ENCODE measurements at places on chromosomes 4 and X.
A peak's percentile ranks its signal among the peaks of the same experiment; 100 is the strongest.

DNA sequence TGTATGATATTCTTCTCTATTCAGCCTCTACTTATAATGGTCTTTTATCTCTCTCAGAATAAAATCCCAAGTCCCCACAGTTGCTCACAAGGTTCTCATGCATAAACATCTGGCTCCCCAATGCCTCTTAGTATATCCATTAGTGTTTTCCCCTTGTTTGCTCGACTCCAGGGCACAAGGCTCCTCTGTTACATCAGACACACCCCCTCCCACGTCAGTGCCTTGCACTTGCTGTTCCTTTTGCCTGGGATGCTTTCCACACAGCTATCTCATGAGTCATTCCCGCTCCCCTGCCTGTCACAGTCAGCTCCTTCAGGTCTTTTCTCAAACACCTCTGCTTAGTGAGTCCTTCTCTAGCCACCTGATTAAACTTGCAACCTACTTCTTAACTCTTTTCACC, 260.2 kb downstream of the IL1RAPL1 start:
- DNase-seq, result no peak

GRCh38 chrX:65706041-65706828, 38.8 kb downstream of the MSN start:
- peak; percentile 80 for DNase-seq

DNA sequence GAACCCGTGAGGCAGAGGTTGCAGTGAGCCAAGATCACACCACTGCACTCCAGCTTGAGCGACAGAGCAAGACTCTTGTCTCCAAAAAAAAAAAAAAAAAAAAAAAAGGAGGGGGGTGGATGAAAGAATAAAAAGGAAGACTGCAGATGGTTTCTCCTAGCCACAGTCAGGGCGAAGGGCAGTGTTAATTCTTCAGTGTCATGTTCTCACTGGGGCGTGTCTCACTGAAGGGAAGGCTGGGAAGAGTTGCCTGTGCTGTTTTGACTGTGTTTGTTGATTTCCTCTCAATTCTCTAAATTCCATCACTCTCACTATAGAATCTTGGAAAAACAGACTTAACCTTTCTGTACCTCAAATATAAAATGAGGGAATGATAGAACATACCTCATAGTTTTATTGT, 71.6 kb upstream of the DHX15 start:
- no peak for DNase-seq

DNA sequence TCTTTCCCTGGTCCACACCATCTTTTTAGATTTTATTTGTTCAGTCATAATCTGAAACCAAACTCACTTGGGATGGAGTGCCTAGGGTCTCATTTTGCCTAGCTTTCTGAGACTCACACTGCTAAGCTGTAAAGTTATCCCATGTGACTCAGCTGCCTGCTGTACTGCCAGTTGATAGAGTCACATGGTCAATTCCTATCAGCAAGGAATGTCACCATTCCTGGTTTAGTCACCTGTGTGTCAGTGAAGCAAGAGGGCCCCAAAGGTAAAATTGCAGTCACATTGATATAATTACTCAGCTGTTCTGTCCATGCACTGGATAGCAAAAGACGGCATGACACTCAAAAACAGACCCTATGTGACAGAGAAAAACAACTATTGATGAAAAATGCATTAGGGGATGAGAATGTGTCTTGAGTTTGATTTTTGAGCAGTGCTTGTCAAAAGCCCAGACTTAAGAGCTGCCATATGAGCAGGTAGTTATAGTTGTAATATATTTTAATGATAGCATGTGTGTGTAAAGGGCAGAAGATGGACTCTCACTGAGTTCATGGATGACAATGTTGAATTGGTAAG, 413.2 kb downstream of the PPARGC1A start:
- DNase-seq, result no peak

- DNase-seq, result no peak
Observed at GRCh38 chrX:137574784-137575293, 8.9 kb downstream of the ZIC3 start.

DNA sequence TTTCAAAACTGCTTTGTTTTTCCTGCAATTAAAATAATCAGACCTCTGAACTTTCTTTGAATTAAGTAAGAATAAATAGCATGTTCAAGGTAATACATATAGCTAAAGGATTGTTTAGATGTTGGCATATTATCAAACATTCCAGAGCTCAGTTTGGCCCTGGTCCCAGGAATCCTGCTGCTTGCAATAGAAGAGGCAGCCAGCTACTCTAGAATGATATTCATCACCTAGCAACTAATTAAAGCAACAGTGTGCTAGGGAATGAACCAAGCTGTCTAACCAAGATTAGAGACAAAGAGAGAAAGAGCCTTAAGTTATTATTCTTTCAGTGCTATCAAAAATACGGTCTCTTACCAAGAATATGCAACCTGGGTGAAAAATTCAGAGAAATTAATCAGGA, 460.9 kb downstream of the GABRG1 start:
- no peak for DNase-seq

GRCh38 chr4:171847751-171848150, 34.5 kb downstream of the GALNTL6 start:
- no peak for DNase-seq

DNA sequence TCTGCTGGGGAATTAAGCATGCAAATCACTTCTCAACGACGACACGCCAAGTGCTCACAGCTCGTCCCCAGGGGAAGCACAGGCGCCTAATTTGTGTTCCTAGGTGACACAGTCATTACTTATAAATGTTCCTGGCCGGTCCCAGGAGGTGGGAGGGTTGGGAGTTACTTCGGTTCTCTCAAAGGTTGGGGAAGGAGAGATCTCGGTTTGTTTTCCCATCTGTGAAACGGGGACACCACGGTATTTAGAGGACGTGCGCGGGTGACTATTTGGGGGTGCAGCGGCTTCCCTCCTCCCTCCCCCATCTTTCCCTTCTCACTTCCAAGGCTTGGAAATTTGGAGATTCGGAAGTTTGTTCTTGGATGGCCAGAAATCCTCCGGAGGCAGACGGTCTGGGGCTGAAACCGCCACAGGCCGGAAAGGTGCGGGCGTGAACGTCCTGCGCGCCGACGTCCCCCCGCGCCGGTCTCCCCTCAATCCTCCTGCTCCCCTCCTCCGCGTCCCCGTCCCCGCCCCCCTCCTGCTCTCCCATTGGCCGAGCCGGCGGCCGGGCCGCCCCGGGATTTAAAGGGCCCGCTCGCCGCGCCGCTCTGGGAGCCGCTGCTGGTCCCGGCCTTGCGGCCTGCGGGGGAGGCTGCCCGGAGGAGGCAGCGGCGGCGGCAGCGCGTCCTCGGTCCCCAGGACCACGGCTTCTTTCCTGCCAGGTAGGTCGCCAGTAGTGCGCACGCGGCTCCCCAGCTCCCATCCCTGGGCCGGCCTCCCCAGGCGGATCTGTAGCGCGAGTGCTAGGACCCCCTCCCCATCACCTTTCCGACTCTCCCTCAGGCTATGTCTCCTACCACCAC, at the start of gene PORCN:
Gene PORCN, plus strand, starts transcription at position 593 of the 845 bp plus-strand sequence. CDS start 829 bp downstream, outside the sequence.
- DNase-seq, result peak; percentile 83
